Activated T-cell treated with anti-CD3 and anti-CD28 coated beads for 24 hours (primary cell): ENCODE measurements at places on chromosomes 5 and 9.

GRCh38 chr5:19837536-19838174 is 150.3 kb downstream of the CDH18 start:
- DNase-seq: no peak

DNA sequence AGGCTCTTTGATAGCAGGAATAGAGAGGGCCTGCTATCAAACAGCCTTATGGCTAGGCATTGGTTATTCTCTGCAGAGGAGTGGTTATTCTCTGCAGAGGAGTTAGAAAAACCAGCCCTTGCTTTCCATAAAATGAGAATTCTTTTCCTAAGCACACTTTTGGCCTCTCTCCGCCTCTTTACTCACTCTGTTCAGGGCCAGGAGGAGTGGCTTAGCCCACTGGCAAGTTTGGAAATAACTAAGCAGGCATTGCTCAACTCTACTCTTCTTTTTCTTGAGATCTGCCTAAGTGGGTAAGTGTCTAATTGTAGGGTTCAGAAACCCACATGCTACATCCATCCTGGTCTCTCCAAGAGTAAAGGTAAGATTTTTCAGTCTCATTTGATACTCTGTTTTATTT is 341.7 kb downstream of the KIAA0825 start:
- DNase-seq: no peak

GRCh38 chr5:110354311-110354710 is 372.2 kb downstream of the TMEM232 start:
- no peak for DNase-seq

DNA sequence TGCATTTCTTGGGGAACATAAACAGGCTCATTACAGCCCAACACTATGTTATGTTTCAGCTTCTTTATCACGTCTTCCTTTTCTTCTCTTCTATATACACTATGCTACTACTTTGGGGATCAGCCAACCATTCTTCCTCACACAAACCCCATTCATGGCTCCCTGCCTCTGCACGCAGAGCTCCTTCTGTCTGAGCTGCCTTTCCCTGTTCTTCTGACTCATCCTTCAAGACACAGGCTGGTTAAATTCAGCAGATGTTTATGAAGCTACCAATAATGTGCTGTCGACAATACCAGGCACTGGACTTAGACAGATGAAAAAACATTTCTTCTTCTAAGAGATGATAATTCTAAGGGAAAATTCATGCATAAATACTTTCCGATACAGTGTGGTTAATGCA is 102.5 kb upstream of the TXNDC8 start:
- DNase-seq: no peak

DNA sequence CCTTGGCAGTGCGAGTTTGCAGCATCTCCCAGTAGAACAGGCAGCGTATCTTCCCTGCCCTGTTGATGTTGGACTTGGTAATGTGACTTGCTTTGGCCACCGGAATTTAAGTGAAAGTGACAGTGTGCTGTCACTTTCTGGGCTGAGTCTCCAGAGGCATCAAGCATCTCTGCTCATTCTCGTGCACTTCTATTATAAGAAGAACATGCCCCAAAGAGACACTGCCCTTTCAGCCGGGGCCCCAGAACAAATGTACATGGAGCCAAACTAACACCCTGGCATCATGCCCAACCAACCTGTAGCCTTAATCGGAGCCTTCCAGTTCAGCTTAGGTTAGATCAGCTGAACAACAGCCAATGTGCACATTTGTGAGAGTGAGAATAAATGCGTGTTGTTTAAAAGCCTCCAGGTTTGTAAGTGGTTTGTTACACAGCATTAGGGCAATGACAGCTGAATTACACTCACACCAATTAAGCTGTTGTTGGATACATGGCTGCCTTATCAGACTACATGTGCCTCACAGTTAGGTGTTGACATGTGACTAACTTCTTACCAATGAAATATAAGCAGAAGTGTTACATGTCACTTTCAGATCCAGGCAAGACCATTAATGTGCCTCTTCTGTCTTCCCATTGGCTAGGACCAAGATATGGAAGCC is 22.1 kb upstream of the FRMD3 start:
- DNase-seq: no peak

DNA sequence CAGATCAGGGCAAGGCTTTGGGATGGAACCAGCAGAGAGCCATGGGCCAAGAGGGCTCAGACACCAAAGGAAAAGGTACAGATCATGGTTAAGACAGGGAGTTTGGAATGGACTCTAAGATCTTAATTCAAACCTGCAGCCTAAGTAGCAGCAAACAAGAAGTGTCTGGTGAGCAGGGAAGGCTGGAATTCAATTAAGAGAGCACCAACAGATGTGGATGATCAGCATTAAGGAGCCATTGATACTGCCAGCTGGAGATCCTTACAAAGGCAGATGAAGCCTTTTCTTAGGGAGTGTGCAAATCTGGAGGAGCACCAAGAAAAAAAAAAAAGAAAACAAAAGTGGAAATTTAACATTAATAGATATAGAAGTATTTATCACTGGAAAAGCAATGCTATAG is 516.8 kb downstream of the RASEF start:
- no peak for DNase-seq

- no peak for DNase-seq
These were observed 128.0 kb downstream of the NPR3 start for GRCh38 chr5:32839106-32839505.

DNA sequence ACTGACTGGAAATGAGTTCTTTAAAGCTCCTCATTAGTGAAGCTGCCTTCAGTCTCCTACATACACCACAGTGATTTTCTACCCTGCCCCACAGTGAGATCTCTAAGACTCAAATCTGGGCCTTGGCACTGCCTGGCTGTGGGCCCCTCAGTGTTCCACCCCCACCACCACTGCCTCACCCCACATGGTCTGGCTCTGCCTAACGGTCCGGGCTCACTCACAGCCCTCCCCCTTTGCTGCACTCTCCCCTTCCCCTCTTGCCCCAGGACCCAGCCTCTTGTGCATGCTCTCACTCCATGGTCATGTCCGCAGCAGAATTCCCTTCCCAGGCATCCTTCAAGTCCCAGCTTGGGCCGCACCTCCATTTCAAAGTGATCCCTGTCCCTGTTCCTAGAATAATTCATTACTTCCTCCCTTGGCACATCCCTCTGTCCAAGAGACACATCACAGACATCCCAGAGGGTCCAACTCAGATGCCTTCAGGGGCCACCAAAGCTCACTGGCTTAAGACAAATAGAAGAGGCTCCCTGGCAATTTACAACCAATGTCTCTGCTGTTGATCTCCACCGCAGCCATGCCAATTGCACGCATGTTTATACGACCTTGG is 56.7 kb downstream of the HRH2 start:
- DNase-seq: no peak

DNA sequence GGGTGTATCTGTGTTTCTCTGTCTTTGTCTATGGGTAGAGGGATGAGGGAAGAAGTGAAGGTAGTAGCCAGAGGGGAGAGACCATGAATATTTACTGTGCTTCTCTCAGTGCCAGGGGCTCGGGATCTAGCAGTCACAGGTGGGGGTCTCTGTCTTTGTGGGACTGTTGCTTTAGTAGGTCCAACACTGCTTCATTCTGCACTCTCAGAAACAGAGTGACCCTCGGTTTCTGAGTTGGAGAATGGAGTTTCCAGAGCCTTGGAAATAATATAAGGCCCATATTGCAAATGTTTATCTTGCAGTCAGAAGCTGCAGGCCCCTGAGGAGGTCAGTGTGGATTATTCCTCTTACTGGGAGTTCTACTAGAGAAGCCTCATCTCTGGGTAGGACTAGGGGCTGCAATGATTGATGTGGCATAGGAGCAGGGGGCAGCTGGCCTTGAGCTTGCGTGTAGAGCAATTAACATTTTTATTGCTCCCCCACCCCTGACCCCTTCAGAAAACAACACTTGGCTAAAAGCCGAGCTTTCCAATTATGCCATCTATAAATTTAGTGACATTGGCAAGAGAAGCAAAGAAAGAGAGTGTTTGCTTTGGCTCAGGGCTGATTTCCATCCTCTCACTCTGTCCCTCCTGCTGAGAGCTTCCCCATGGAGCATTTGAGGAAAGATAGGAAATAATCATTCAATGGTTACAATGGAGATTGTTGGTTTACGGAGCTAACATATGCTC is 55.0 kb upstream of the TRPC7 start:
- no peak for DNase-seq

- no peak for DNase-seq
These were observed 124.4 kb upstream of the MSX2 start for GRCh38 chr5:174599992-174600391.

DNA sequence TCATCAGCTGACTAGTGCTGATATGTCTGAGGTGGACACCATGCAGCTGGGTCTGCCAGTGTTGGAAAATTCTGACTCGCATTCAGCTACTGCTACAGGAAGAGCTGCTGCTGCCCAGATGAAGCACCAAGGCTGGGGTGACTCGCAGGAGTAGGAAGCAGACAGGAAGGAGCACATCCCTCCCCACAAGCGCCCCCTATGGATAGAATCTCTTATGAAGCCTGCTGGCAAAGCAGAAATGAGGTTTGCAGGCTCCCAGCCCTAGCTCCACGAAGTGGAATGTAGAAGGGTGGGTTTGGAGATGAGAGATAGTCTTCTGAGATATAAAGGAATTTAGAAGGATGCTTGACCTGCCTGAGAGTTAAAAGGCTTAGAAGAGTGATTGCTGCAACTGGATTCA is 443.0 kb downstream of the ACTL7B start:
- DNase-seq: no peak
